Stimulated activated effector memory CD8-positive, alpha-beta T cell treated with anti-CD3 and anti-CD28 coated beads, Interleukin-12 subunit alpha, Interleukin-12 subunit beta, amount 100 ng/mL, for 72 hours (primary cell): ENCODE measurements at places on chromosomes 2 and 18.
A peak's percentile ranks its signal among the peaks of the same experiment; 100 is the strongest.

GRCh38 chr2:138962686-138963085, 182.5 kb upstream of the NXPH2 start:
- no peak for DNase-seq

DNA sequence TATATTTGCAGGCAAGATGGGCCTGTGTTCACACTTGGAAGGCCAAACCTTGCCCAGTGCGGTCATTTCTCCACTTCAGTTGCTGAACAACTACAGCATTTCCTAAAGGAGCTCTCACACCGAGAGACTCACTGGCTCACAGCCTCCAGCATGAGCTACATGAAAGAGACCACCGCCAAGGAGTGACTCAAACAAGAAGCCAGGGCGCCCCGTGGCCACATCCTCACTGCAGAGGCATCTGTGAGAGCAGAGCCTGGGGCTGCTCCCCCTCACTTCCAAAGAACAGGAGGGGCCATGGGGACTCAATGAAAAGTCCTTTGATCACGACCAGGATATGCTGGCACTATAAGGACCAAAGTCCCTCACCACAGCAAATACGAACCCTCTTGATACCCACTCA, 50.0 kb downstream of the TMEM163 start:
- DNase-seq, result peak; percentile 60

DNA sequence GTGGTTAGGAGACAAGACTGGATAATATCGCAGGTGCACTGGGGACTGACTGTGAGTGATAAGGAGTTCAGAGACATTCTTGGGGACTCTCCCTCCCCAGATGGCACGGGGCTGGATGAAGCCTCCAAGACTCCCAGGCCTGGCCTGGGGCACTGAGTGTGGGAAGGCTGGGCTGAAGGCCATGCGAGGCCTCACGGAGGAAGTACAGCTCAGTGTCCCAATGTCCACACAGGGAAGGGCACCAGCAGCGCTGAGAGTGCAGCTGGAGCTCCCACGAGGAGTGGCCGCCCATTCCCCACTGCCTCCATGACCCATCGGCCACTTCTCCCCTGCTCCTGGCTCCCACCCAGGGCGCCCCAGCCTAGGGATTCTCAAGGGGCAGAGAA, 6.5 kb downstream of the MFSD2B start:
- DNase-seq, result no peak

- DNase-seq, result no peak
Observed at GRCh38 chr2:102033031-102033749, 41.4 kb downstream of the IL1R2 start.

DNA sequence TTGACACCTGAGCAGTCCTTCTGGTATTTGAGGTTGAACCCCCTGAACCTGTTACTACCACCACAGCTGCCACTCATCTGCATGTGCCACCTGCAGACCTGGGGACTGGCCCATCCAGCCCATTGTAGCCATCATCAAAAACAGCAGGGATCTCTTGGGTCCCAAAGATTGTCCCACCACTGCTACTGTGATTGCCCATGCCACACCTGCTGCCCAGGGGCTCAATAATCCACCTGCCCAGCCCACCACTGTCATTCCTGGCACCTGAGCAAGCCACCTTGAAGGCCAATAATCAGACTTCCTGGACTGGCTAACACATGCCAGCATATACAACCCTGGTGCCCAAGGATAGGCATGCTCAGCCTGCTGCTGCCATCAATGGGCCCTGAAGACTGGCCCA, 327.6 kb downstream of the CYRIA start:
- DNase-seq, result no peak

DNA sequence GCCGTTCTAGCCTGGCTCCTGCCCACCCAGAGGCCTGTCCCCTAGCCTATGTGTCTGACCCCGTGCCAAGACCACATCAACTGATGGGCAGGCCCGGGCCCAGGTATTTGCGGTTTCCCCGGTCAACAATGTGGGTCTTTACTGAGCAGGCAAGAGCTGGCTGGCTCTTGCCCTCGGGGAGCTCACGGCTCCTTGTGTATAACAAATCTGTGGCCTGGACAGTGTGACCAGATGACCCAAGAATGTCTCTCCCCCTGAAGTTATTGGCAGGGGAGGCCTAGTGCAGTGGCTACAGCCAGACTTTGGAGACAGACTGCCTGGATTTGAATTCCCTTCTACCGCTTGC, 179.6 kb downstream of the KLHL29 start:
- DNase-seq, result no peak

DNA sequence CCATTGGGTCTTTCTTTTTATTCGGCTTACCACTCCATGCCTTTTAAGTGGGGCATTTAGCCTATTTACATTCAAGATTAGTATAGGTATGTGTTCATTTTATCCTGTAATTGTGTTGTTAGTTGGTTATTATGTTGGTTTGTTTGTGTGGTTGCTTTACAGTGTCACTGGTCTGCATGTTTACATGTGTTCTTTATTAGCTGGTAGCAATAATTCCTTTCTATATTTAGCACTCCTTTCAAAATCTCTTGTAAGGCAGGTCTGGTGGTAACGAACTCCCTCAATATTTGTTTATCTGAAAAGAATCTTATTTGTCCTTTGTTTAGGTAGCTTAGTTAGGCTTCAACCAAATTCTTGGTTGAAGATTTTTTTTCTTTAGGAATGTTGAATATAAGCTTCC, 68.7 kb upstream of the XDH start:
- no peak for DNase-seq

DNA sequence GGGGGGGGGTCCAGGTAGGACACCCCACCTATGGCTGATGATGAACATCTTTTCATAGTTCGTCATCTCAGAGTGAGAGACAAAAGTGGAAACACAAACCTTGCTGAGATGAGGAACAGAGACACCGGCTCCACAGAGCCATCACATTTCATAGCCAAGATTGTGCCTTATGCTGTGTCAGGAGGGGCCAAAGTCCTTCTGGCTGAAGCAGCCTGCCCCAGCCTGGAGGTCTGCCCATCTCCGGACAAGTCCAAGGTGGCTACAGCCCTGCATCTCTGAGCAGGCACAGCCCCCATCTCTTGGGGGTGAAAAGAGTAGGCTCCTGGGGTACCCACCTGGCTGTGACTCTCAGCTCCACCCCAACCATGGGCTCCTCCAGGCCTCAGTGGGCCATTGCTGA, 70.3 kb downstream of the ZBTB7C start:
- no peak for DNase-seq

- no peak for DNase-seq
Observed at GRCh38 chr2:240208631-240209211, 68.3 kb upstream of the OTOS start.

DNA sequence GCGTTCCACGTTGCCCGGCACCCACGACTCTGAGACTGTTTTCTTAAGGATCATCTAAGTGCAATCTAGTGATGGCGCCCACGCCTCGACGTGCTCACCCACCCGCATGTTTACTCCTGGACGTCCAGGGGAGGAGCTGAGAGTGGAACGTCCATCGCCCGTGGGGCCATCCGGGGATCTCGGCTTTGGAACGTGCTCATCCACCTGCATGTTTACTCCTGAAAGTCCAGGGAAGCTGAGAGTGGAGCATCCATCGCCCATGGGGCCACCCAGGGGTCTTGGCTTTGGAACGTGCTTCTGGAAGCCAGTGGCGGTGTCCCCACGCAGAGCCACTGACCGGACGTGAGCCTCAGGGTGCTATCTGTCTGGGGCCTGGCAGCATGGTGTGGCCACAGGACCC, 45.6 kb upstream of the SALL3 start:
- DNase-seq, result no peak

GRCh38 chr2:238789317-238789806, 58.5 kb upstream of the TWIST2 start:
- no peak for DNase-seq

DNA sequence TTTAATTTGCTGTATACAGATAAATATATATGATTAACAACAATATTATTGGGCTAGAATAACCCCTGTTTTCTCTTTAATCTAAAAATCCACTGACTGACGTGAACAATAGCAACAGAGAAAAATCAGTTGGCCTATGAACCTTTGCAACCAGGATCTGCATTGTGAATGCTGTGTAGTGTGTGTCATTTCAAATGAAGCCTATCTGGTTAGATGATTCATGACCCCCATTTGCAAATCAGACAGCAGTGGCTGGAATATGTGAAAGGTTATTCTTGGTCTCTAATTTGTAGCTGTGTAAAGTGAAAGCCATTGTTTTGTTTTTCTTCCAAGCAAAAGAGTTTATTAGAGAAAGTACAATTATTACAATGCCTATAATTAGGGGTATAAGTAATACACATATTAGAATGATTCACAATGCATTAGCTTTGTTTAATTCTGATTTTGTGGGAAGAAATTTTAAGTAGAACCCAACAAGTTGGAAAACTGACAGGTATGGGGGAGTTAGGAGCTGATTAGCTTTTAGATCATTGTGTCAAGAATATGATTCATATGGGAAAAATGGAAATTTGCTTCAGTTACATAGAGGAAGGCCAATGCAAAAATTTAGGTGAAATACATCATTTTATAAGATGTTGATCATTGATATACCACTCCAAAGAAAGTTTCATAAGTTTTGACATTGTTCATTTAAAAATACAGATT, 1362.2 kb upstream of the TMEFF2 start:
- DNase-seq, result no peak

DNA sequence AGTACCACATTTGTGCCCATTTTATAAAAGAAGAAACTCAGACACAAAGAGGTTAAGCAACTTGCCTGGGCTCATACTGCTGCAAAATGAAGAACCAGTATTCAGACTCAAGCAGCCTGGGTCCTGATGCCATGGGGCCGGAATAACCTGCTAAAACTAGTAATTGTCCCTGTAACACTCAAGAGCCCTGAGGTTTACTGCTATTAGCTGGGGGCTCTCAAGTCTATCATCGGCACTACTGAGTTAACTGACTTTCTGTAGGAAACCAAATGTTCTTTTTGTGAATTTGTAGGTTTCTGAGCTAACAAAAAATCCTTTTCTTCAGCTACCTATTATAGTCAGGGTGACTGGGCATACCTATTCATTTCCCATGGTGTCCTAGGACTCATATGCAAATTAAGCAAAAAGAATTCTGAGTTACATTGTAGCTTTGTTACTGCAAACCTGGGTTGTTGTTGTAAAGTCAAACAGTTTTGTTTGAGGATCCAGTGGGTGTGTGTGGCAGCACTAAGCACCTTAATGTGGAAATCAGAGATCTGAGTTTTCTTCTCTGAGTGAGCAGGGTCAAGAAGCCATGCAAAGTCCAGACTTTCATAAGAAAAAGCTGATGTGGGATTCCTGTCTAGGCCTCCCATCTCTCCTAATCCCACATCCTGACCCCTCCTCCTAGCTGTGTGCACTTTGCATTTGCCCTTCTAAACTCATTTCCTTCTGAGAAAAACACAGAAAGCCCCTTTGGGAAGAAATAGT, 72.4 kb upstream of the TNP1 start:
- DNase-seq, result no peak

- DNase-seq, result no peak
Observed at GRCh38 chr2:24209389-24210105, 34.7 kb downstream of the FAM228A start.

- no peak for DNase-seq
Observed at GRCh38 chr2:144703852-144704708, 184.2 kb upstream of the ZEB2 start.

DNA sequence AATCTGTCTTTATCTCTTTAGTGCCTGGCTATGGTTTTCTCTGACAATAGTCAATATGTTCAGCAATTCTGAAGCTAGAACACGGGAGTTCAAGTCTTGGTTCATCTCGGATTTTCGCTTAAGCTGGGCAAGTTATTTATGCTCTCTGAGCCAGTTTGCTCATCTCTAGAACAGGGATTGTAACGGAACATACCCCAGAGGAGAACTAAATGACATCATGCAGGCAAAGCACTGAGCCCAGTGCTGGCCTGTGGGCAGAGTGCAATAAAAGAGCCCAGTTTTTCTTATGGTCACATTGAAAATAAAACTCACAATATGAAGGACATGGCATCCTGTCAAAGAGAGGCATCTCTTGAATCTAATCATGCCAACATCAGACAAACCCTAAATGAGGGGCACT, 143.9 kb downstream of the ZBTB7C start:
- DNase-seq, result no peak

GRCh38 chr18:35502052-35502451, 4.3 kb upstream of the INO80C start:
- DNase-seq, result no peak

- DNase-seq, result no peak
Observed at GRCh38 chr2:212465456-212465855, 73.1 kb downstream of the ERBB4 start.

DNA sequence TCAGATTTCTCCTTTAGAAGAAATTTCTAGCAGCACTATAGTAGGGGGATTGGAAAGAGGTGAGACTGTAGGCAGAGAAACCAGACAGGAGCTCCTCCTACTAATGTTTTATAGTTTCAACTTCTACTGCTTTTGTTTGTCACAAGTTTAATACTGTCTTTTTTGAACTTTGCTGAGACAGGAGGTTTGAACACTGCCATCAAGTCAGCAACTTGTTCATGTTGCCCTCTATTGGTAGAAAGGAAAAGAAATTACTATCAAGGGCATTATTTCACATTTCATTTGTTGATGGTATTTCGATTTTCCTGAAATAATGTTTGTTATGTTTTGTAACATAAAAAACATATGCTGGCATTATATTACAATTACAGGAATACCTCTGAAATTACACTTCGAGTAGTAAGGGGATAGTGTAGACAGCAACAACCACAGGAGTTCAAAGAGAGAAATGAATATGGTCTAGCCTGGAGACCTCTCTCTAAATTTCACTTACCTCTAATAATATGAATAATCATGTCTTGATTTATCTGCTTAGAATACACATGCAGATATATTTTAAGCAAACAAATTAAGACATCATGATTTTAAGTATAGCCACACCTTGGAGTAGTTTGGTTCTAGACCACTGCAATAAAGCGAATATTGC, 12.4 kb upstream of the CCDC88A start:
- DNase-seq, result no peak

DNA sequence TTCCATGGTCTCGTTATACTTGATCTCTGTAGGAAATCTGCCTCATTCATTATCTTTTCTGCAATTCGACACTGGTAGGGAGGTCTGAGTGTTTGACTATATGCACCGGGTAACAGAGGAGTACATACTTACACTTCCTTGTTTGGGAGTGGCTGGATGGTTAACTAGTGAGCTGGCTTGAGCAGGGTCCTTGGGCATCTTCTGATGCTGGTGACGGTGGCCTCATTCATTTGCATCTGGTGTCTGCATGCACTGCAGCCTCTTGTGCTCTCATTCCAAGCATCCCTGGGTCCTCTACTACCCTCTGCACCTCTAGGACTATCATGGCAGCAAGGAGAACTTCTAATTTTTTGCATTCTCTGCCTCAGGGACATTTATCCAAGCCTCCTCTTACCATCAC, 100.0 kb upstream of the TCF4 start:
- no peak for DNase-seq

DNA sequence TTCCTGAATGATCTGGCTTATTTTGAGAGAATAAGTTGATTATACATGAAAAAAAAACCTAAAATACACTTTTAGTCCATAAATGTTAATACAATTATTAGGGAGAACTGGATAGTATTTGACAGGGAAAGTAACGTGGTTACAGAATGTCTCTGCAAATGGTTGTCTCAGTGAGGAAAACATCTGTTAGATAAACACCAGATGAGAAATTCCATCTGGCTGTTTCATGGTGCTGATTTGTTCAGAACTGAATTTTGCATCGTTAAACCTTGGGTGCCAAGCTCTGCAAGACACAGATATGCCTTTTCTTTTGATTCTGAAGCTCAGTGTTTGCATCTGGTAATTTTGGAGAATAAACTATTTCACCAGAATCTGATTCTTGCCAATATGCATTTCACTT, 90.4 kb downstream of the SCN3A start:
- DNase-seq, result no peak
